ENCODE measurements at places on chromosomes 1 and 21. TPM values are rescaled to one million over a fixed set of nuclear protein-coding genes. Genes with fewer than 3 reads are reported as not detected.

DNA sequence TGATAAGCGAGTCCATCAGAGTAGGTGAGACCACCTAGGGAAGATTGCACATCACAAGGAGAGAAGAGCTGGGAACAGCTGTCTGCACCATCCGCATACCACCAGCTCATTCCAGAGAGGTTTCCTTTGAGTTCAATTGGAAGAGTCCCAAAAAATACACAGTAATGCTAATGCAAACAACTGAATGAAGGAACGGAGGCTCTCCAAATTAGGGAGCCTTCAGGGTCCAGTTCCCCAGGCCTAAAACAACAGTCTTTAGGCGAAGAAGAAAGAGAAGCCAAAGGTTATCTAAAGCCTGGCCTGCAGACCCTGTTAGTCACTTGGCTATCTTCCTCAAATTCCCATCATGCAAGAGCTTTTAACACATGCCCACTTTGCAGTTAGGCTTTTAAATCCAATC is 246.4 kb downstream of the PBX1 start:
- no peak for DNase-seq

GRCh38 chr1:107952989-107953388 is 12.0 kb downstream of the VAV3 start:
- no peak for DNase-seq

DNA sequence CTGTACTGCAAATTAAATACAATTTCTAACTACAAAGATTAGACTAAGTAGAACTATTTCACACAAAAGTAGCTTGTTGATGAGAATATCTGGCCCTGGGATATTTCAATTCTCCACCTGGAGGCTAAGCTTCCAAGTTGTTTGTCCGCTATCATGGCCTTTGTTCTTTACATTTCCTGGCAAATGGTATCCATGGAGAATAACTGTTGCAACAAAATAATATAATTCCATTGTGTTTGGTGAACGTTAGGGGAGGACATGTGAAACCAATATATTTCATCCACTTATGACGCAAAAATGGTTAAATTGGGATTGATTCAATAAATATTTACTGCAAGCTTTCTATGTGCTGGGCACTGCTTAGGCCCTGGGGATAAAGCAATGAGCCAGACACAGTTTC is 565.4 kb downstream of the PTPRC start:
- no peak for DNase-seq

GRCh38 chr1:52593495-52593894 is 8.7 kb upstream of the GPX7 start:
- no peak for DNase-seq

DNA sequence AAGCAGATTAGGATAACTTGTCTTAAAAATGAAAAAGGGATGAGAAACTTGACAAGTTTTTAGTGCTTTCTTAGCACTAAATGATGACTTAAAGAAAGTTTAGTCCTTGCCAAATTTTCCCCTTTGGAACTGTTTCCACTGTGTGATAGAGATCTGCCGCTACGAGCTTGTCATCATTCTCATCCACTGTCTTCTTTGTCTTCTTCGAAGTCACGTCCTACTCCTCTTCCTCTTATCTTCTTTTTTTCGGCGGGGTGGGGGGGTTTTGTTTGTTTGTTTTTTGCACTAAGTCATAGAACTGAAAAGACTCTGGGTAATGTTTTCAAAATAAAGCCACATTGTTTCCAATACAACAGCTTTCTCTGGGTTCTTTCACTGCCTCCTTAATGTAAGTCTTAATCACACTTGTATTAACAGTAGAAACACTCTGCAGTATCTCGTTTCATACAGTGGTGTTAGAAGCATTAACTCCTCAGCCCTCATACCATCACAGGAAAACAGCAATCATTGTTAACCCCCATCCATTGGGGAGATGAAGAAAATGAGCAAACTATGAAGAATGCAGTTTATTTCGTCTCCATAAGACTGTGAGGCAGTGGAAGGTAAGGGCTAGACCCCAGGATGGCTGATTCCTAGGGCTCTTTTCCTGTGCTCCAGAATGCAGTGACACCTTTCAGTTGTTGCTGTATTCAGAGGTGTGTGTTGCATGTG is 81.8 kb downstream of the OLFML2B start:
- no peak for DNase-seq

- no peak for DNase-seq
Observed at GRCh38 chr21:46081862-46082712, 15.8 kb upstream of the COL6A2 start.

DNA sequence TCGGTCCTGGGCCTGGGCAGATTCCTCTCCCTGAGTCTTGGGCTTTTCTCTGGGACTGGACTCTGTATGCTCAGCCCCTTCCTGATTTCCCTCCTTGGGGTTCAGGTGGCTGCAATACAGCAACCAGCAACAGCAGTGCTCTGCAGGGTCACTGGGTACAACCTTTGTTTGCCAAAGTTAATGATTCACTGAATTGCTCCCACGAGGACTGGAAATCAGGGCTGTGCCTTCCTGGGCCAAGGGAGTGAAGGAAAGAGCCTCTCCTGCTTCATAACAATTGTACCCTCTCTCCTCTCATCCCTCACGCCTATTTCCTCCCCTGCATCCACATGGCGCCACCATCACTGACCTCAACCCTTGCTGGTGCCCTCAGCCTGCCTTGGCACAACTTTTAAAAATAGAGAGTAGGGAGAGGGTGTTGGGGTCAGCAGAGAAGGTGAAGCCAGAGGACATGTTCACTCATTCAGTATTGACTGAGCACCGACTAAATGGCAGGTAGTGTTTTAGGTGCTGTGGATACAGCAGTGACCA is 52.8 kb upstream of the GOLT1A start:
- DNase-seq = no peak

DNA sequence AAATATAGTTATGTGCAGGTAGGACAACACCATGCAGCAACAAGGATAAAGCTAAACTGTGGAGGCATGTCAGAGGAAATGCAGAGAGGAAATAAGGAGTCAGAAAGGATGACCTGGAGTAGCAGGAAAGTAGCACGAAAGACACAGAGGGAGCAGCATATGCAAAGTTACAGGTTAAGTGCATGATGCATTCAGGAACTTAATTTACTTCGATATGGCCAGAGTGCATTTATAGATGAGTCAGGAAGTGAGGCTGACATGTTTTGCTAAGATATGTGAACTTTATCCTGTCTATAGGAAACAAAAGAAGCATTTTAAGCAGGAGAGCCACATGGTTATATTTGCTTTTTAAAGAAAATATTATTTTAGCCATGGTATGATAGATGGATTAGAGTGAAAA is 15.4 kb upstream of the MUTYH start:
- DNase-seq = no peak

DNA sequence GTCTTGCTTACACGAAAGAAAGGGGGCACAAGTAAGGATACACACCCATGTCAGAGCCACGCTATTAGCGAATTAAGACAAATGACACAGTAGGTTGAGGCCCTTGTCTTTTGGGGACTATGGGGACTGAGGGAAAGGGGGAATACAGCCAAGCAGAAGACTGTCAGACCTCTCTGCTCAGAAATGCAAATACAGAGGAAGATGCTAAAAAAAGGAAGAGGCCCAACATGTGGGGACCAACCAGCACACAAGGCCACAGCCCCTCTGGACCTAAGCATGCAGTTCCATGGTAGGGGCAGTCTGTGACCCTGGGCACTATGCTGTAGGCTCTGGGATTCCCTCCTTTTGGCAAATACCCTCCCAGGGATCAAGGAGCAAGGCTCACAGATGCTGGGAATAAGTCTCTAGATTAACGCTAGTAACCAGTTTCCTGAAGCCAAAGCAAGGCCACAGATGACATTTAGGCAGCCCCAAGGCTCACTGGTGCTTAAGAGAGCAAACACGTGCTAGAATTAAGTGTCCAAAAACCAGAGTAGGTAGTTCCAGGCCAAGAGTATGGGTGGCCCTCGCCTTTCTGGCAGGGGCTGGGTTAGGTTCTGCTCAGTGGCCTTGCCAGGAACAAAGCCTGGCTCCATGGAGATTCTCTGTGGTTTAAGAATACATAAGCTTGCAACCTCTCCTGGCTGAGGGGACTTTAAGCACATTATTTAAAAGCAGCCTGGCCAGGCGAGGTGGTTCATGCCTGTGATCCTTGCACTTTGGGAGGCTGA is 38.2 kb downstream of the RABIF start:
- DNase-seq = no peak

DNA sequence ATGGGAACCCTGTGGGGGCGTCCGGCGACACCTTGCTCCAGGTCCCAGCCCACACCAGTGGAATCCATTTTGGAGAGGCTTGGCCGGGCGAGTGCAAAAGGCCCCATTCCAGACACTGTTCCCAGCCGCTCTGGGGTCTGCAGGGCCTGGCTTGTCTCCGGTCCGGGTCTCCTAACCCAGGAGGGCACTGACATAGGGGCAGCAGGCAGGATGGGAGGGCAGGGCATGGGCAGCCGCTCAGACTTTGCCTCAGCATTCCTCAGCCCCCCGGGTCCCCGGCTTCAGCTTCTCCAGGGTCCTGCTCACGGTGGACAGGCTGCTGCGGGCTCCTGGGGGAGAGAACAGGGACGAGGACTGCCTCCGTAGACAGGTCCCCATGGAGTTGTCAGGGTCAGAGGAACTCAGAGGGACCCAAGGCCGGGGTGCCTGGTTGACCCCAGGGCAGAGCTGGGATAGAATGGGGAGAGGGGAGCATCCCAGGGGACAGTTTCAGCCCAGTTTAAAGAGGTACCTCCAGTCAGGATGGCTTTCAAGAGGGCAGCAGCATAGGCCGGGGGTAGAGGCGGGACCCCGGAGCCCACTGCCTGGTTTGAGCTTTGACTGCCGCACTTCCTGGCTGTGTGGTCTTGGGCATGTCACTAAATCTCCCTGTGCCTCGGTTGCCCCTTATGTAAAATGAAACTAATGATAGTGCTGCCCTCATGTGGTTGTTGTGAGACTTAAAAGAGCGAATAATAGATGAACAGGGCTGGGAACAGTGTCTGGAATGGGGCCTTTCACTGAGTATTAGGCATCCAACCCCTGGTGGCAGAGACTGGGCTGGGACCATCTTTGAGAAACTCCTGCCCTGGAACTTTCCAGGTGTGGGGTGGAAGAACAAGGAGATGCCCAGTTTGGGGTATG is 3.7 kb downstream of the KNCN start:
- no peak for DNase-seq

Gene ARHGEF2
- 104 TPM for total RNA-seq

Gene HSPA6
- 2.9 TPM for total RNA-seq

Gene PERM1
- total RNA-seq = 0.10 TPM

Measured in ureter (tissue), 1 donor.